ENCODE measurements at places on chromosomes 12 and 14.
A peak's percentile ranks its signal among the peaks of the same experiment; 100 is the strongest.

DNA sequence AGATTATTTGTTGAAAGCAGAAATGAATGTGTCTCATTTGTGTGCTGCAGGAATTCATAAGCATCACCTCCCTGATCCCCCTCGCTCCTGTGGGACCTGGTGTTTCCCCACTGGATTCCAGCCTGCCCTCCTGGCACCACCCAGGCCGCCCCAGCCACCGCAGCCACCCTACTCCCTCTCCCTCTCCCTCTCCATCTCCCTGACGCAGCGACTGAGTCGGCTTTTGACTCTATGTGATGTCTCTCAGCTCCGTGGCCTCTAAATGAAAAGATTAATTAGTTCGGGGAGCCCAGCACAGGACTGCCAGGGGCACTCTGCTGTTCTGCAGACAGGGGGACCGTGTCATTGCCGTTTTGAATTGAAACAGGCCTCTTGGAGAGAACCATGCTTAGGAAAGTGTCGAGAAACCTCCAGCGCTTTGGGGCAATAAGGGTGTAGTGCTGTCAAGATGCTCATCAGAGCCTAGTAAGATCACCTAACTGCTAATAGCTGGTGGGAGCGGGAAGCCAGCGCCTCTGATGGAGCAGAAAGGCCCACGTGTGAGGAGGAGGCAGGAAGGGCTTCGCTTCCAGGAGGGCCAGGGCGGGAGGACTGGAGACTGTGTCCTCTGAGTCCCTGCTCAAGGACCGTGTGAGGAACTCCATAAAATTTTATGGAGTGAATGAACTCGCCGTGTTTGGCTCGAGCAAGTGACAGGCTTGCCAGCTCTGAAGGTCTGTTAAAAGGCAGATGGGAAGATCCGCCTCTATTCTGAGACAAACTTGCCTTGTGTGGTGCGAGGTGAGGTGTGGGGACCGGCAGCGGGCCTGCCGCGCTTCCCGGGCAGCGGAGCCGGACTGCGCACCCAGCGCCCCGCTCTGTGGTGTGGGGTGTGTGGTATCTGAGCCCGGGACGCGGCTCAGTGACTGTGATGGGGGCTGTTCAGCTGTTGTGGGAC is 157.4 kb upstream of the C14orf180 start:
- no peak for DNase-seq

GRCh38 chr14:50001151-50001998 is 108.5 kb downstream of the ARF6 start:
- DNase-seq = peak; percentile 64

GRCh38 chr12:70971001-70971794 is 50.7 kb upstream of the PTPRR start:
- DNase-seq = no peak

- no peak for DNase-seq
Measured at GRCh38 chr12:41365653-41366171, 177.6 kb downstream of the PDZRN4 start.

- DNase-seq = no peak
Measured at GRCh38 chr12:85781766-85782165, 54.4 kb downstream of the RASSF9 start.

DNA sequence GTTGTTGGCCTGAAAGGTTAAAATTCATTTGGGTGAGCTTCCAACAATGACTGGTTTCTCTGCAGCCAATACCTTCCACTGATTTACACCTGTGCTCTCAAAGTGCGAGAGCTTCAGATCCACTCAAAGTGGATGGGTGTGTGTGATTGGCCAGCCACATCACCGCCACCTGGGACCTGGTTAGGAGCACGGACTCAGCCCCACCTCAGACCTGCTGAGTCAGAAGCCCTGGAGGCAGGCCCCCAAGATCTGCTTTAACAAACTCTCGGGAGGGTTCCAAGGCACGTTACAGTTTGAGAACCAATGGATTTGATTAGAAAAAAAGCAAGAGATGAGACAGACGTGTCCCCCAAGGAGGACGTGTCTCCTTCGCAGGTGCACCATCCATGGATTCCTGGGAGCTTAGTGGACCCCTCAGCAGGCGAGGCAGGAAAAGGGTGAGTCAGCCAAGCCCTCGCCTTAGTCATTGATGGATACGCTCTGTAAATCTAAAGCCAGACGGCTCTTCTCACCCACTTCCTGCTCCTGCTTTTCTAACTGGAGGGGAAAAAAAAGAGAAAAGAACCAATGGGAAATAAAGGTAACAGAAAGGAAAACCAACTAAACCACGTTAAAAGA is 24.5 kb downstream of the FZD10 start:
- DNase-seq = no peak

- DNase-seq = no peak
Measured at GRCh38 chr14:51652168-51653078, 713 bp downstream of the FRMD6 start.

- no peak for DNase-seq
Measured at GRCh38 chr12:6778217-6778573, 5.9 kb downstream of the LAG3 start.

DNA sequence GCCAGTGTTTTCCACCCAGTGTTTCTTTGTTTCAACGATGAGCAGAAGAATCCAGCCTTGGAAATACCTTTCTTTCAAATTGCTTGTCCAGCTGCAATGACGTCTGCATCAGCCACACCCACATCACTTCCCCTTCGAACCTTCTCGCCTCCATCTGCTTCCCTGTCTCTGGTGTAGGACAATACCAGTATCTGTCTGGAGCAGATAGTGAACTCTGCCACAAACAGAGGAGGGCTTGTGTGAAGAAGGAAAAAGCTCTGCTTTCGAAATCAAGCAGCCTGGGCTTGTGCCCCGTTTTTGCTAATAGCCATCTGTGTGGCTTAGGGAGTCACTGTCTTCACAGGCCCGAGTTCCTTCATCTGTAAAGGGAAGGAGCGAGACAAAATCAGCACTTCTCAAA is 415.4 kb downstream of the ZFP36L1 start:
- peak; percentile 31 for DNase-seq

- peak; percentile 33 for DNase-seq
Measured at GRCh38 chr14:53093206-53093605, 59.9 kb downstream of the DDHD1 start.

GRCh38 chr14:51784466-51784865 is 75.9 kb upstream of the GNG2 start:
- DNase-seq = peak; percentile 35

Data from amniotic epithelial cell (primary cell).